ENCODE measurements at places on chromosomes 5 and 9.

GRCh38 chr5:126514131-126514557 lies 80.9 kb downstream of the ALDH7A1 start:
- no peak for DNase-seq

GRCh38 chr5:36877667-36878391 lies 1.3 kb downstream of the NIPBL start:
- DNase-seq: peak; percentile 41

DNA sequence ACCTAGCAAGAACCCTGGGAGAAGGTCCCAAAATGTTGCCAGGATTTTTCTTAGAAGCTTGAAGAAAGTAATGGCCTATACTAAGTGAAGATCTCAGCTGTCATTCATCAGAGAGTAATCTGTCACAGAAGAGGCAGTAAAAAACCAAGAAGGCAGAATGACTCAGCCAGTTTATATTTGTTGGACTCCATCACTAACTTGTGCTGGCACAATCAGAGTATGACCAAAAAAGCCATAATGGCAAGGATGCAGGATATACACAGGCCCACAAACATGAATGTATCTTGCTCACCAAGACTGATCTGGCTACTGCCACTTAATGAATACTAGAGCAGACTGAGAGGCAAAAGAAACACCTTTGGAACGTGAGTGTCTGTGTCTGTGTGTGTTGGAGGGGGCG lies 104.0 kb upstream of the POU5F2 start:
- DNase-seq: no peak

DNA sequence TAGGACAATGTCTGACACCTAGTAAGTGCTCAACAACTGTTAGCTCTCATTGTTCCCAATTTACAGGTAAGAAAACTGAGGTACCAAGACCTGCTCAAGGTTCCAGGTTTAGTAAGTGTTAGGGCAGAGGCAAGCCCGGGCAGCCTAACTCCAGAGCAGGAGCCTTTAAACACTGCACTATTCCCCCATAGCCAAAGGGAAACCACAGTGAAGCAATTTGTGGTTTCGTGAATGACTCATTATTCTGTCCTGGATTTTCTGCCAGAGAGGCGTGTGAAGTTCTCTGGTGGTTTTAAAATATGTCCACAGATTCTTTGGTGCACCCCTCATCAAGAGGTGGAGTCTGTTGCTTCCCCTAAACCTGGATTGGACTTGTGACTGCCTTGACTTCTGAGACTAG lies 1.0 kb upstream of the MCC start:
- DNase-seq: no peak

DNA sequence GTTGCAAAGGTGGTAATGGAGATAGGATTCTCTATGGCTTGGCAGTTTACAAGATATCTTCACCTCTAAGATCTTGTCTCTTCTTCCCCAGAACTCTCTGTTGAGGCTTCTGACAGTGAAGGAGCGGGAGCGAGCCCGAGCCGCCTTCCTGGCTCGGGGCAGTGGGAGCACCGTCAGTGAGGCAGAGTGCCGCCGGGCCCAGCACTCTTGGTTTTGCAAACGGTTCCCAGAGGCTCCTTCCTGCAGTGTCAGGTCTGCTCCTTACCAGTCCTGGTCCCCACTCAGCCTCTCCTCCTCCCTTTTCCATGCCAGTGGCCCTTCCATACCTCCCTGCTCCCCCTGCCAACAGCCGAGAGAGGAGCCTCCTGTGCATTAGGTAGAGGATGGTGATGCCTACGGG lies 12.6 kb upstream of the DNAJB5 start:
- DNase-seq: no peak

DNA sequence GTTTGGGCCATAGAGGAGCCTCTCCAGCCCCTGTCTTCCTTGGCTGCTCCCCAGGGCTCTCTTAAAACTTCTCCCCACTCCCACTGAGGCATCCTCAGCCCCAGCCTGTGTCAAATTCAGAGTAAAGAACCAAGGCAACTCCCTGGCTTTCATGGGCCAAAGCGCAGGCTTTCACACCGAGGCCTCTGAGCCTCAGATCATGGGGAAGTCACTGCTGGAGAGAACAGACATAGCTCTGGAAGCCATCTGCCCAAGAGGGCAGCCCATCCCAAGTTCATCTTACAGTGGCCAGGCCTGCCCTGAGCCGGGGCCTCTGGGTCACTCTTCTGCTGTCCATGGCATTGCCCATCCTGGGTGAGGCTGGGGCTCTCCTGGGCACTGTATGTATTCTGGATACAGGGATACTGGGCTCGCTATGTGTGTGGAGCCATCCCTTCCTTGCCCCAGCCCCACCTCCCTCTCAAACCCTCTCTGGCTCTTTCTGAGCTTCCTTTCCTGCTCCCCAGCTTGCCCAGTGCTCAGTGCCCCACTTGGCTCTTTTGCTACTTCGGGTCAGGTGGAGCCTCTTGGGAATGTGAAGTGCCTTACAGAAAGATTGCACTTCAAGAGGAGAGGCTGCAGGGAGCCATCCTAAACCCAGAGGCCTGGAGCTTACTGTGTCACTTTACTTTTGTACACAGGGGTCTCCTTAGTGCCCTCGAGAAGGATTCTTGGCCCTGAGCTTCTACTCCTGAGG lies 33.0 kb downstream of the TGFBI start:
- DNase-seq: no peak

DNA sequence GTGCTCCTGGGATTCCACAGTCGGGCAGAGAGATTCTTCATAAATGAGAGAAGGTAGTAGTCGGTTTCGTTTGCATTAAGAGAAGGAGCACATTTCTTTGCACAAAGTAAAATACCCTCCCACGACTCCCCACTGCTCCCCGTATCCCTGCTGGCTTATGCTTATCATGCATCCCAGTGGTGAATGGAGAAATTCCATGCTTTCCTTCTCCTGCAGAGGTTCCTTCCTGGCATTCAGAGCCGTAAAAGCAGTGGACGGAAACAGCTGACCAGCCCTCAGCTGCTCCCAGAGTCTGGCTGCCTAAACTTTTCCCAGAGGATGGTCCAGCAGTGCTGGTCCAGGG lies 93.1 kb downstream of the C9orf152 start:
- no peak for DNase-seq

DNA sequence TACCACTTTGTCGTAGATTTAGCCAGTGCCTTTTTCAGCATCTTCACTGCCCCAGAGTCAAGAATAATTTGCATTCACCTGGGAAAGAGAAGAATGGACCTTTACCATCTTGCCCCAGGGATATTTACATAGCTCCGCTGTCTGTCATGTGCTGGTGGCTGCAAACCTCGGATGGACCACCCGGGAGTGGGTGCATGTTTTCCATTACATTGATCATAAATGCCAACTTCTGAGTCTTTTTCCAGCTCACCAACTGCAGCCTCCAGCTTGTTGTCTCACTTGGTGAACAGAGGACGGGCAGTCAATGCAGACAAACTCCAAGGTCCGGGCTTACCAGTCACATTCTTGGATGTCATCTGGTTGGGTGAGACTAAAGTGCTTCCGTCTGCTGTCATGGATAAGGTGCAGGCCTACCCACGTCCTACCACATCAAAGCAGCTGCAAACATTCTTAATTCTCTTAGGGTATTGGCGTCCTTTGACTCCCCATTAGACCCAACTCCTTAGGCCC lies 155.8 kb upstream of the APC start:
- no peak for DNase-seq

DNA sequence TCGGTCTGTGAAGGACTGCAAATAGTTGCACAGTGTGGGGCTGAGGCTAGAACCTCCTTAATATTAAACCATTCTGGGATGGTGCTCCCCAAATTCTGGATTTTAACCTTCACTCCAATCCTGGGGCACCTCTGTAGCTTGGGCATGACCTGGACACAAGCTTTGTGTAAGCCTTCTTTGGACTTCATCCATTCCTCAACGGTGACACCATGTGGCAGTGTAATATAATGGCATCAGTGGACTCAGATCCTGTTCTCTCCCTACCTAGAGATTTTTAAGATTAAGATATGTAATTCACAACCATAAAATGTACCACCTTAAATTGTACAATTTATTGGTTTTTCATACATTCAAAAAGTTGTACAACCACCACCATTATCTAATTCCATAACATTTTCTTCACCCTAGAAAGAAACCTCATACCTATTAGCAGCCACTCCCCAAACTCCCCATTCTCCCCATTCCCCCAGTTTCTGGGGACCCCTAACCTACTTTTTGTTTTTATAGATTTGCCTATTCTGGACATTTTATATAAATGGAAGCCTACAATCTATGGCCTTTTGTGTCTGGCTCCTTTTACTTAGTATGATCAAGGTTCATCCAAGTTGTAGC lies 4.8 kb upstream of the PLGRKT start:
- DNase-seq: peak; percentile 2

DNA sequence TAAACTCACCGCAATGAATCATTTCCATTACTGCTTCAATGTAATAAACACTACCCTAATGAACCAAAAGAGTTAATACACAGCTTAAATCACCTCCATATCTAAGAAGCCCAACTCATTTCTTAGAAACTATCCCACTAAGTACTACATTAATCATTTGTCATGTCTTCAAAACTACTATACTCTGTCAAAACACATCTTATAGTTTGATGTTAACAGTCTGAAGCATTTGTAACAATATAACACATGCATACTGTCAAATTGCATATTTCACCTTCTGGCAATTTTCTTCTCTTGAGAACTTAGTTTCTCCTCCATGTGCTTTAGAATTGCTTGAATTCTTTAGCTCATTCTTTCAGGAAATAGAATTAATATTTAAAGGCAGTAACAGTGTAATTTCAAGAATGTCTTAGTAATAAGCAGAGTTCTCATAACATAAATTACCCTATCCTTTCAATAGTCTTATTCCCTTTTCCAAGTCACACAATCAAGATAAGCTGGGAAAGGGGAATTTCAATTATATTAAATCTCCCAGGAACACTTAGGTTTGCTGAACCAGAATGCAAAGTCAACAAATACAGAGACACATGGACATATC lies 199.7 kb downstream of the ATPSCKMT start:
- DNase-seq: no peak

DNA sequence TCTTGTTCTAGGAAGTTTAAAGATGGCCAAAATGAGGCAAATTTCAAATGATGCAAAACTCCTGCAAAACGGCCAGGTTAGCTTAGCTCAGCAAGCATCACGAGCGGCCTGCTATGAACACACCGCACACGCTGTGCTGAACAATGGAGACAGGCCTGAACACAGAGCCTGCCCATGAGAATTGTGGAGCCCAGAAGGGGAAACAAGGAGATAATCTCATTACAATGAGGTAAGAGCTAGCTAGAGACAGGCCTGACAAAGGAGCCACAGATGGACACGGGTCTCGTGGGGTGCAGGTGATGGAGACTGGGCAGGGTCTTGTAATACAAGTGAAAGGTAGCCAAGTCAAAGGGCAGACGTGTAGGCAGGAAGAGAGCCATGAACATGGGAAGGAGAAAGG lies 50.2 kb downstream of the PSMB7 start:
- no peak for DNase-seq

- no peak for DNase-seq
These were observed 47.4 kb downstream of the SLC28A3 start for GRCh38 chr9:84293001-84293798.

GRCh38 chr5:1319436-1320256 lies 24.8 kb upstream of the TERT start:
- no peak for DNase-seq

GRCh38 chr5:1831677-1832313 lies 30.6 kb downstream of the NDUFS6 start:
- DNase-seq: no peak

DNA sequence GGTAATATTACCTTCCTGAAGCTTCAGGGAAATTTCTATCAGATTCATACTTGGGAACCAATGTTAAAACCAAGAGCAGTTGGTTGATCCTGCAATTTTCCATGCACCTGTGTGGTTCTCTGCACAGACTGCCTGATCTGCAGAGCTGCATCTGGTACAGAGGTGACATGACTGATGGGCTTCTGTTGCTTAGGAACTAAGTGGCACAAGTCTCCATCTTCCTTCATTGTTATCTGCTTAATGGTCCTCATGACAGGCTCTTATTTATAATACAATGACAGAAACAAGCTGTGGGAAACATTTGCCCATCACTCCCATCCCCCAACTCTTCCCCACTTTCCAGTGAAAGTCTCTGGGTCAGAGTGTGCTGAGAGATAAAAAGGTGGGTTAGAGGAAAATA lies 799.1 kb downstream of the TAF11L14 start:
- DNase-seq: no peak

DNA sequence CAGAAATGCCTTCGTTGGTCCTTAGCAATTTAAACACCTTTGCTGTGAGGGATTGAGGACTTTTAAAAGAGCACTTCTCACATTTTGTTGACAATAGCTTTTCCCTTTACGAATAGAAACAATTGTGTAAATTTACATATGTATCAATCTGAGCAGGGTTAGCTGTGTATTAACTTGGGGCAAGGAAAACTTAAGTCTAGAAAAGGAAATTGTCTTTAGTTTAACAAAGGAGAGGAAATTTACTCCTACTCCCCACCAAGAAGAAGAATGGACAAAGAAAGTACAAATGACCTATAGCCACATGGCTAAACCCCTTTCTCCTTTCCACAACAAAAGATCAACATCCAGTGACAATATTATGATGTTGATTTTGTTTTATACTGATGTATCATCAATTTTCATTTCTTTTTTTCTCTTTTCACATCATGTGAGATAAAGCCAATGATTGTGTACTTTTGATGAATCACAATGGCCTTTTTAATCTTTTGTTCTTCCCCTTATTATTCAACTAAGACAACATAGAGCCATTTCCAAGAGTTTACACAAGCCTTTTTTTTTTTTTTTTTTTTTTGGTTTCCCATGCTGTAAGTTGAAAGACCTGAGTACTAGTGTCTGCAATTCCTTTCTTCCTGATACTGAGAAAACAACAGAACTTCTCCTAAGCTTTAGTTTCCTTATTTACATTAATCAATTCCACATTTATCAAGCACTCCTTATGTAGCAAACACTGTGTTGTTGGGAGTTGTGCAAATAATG lies 19.0 kb downstream of the FOXB2 start:
- no peak for DNase-seq

- no peak for DNase-seq
These were observed 80.0 kb downstream of the SUSD1 start for GRCh38 chr9:112094948-112095681.

- DNase-seq: no peak
These were observed 59.8 kb upstream of the BARX1 start for GRCh38 chr9:94014920-94015319.

DNA sequence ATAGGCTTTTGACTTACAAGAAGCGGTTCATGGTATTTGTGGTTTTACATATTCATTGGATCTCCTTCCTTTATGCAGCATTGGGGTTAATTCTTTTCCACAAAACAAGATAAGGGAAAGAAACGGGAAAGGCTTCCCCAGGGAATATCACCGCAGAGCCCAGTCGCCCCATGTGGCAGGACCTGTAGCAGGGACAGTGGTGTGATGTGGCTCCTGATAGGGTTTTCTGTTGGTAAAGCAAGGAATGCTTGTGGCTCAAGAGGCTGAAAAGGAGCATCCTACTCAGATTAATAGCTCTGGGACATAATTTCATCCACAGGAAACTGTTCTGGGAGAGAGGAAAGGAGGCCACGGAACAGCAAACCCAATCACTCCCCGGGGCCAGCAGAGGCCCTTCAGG lies 699.9 kb downstream of the MTRR start:
- no peak for DNase-seq

DNA sequence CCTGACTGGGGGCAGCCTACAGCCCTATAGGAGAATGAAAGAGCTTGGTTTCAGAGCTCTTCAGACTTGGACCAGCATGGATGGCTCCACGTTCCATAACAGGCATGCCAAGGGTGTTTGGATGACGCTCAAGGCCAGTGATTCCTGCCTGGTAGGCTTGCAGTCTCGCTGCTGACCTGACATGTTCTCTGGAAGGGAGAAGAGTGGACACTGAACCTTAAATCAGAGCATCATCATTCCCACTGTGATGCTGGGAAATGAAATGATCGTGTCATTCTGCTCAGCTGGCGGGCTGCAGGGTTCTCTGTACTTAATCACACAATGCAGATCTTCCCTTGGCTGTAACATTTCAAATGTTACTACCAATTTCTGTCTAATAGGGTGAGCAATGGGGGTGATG lies 57.0 kb downstream of the CFAP90 start:
- no peak for DNase-seq

Data from DMS 273 treated with DMSO at 0.1 percent for 48 hours (cell line).